Stimulated activated naive CD4-positive, alpha-beta T cell treated with Interleukin-2 at 50 U/mL for 16 hours (primary cell): ENCODE measurements at places on chromosomes 6 and 20.
A peak's percentile ranks its signal among the peaks of the same experiment; 100 is the strongest.

DNA sequence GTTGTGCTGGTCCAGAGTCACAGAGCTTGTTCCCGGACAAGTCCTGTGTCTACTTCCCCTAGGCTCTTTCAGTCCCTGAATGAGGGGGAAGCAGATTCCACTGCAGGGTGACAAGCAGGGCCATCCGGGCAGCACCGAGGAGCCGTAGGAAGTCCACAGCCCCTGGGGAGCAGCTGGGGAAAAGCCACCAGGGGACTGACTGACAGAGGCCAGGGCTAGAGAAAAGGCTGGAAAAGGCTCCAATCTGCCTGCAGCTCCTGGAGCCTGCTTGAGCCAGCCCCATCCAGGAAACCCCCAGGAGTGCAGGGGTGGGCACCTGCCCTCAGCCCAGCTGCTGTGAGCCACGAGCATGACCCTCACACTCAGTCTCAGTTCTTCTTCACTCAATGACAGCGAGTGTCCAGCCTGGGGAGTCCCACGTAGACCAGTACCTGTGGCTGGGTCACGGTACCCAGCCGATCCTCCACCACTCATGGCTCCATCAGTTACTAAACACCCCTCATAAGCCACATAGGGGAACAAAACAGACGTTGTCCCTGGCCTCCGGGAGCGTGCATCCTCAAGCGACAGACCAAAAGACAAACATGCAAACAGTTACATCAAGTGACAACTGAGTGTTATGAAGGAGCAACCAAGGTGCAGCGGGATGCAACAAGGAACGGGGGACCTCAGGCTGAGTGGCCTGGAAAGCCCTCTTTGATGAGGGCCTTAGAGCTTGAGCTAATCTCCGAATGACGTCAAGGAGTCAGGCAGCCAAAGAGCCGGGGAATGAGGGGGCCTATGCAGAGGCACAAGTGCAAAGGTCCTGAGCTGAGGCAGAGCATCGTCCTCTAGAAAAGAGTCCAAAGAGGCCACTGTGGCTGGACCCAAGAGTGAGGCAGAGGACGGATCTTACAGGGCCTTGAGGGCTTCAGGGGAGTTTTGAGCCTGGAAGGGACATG, 24.8 kb upstream of the VSTM2L start:
- DNase-seq: no peak

GRCh38 chr6:56613247-56613851, 29.3 kb downstream of the DST start:
- no peak for DNase-seq

DNA sequence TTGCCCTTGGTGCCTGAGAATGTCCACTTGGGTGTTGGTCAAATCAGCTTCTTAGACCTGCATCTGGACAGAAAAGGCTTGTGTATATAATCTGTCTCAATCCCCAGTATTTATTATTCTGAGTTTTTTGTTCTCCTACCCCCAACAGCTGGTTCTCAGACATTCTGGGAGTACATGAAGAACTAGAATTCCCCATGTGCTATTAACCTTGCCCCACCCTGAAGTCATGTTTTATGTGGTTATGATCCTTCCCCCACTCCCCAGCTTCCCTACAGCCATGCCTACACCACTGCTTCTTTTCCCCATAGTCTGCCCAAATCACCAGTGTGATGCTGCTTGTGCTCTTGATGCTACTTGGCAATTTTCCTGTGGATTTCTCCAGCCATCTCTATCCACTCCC, 157.0 kb downstream of the ADAT2 start:
- DNase-seq: no peak

DNA sequence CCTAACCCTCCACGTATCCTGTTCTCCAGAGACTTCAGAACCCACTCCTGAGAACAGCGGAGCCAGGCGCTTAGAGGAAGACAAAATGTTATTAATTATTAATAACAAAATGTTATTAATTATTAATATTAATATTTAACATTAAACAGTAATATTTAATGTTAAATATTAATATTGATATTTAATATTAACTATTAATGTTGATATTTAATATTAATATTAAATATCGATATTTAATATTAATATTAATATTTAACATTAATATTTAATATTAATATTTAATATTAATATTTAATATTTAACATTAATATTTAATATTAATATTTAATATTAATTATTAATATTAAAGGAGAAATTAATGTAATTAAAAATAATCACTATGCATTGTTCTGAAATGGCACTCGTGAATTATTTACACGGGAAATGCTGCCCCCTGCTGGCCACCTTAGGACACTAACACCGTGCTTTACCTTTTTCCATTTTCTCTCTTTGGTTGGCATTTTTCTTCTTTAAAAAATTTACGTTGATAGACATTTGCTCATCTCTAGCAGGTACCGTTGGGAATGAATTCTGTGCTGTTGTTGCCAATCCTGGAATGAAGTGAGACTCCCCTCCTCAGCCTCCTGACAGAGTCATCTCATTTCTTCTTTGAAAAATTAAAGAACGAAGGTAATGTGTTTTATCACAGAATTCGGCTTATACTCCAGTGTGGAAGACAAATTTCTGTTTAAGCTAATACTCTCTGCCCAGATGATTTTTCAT, 7.5 kb upstream of the GGTLC1 start:
- peak; percentile 50 for DNase-seq

GRCh38 chr6:46848684-46849360, 55.6 kb downstream of the MEP1A start:
- DNase-seq: peak; percentile 17

DNA sequence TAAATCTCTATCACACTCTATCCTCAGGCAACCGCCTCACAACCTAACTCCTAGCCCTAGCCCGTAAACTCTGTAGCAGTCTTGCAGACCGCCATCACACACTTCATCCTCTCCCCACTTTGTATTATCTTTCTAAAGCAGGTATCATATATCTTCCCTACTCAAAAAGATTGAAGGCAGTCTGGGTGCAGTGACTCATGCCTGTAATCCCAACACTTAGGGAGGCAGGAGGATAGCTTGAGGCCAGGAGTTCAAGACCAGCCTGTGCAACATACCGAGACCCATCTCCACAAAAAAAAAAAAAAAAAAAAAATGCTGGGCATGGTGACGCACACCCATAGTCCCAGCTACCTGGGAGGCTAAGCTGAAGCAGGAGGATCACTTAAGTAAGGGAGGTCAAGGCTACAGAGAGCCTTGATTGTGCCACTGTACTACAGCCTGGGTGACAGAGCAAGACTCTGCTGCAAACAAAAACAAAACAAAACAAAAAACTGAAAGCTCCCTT, 22.9 kb downstream of the RANBP9 start:
- no peak for DNase-seq

DNA sequence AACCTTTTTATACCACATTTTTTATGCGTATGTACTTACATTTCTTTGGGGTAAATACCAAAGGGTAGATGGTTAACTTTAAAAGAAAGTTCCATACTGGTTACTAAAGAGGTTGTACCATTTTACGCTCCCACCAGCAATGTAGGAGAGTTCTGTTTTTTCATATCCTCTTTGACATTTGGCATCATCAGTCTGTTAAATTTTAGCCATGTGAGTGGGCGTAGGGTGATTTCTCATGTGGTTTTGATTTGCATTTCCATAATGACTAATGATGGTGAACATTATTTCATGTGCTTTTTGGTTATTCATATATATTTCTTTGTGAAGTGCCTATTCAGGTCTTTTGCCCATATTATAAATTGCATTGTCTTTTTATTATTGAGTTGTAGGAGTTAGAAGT, 194.2 kb downstream of the PRL start:
- no peak for DNase-seq

GRCh38 chr6:37940074-37940847, 120.7 kb downstream of the ZFAND3 start:
- no peak for DNase-seq

- no peak for DNase-seq
Observed at GRCh38 chr6:167664678-167665660, 161.7 kb upstream of the AFDN start.
